Activated CD4-positive, CD25-positive, alpha-beta regulatory T cell (primary cell): ENCODE measurements at places on chromosomes 12 and 14.

GRCh38 chr14:39857376-39858055 is 425.3 kb upstream of the FBXO33 start:
- no peak for DNase-seq

- DNase-seq = no peak
These were observed 90.2 kb downstream of the KSR2 start for GRCh38 chr12:117878605-117879004.

DNA sequence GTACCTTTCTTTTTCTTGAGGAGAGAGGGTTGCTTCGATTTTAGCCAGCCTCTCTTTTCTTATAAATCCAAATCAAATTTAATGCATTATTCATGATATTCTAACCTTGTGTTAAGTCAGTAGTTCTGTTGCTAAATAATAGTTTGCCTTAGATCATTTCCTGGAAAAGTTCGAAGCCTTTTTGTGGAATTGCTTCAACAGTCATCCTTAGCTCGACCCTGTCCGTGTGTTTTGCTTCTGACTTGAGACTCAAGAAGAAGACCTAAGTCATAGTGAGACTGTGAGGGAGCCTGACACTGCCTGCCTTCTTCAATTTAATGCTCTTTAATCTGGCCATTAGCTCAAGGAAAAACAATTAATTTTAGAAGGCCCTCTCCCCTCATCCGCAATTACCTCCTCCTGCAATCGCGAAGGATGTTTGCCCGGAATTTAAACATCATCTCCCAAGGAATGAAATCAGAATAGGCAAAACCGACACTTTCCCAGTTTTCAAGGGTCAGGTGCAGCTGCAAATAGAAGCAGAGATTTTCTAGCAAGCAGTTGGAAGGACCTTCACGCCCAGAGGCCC is 453 bp upstream of the SLC4A8 start:
- no peak for DNase-seq

- DNase-seq = no peak
These were observed 1.1 kb downstream of the BEGAIN start for GRCh38 chr14:100586153-100586402.

DNA sequence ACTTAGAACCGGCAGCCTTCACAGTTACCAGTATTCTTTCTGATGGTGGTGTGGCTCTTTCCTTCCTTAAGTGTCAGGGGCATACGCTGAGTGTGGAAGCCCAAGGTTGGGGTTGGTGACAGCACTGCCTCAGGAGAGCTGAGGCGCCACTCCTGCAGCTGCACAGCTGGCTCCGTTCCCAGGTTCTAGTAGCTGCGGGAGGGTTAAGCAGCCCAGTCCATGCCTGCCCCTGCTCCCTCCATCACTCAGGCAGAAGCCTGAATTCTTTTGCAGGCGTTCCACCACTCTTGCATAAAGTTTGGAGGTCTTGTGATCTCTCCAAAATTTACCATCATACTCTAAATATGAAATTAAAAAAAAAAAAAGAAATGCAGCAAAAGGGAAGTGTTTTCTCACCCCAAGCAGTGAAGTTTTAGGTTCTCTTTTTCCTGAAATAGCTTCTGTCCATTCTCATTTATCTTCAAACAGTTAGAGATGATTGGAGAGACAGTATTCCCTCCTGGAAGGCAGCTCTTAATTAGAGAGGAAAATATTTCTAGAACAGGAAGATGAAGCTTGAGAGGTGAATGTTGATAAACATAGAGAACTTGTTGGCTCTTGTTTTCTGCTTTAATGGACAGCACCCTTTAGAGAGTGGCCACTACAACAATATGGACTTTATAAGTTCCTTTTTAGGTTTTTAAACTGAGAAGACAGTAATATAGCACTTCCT is 136.1 kb downstream of the FGD4 start:
- DNase-seq = no peak

GRCh38 chr12:22974865-22975264 is 349.9 kb downstream of the ETNK1 start:
- no peak for DNase-seq

GRCh38 chr12:106945261-106945851 is 10.4 kb upstream of the TMEM263 start:
- DNase-seq = no peak

DNA sequence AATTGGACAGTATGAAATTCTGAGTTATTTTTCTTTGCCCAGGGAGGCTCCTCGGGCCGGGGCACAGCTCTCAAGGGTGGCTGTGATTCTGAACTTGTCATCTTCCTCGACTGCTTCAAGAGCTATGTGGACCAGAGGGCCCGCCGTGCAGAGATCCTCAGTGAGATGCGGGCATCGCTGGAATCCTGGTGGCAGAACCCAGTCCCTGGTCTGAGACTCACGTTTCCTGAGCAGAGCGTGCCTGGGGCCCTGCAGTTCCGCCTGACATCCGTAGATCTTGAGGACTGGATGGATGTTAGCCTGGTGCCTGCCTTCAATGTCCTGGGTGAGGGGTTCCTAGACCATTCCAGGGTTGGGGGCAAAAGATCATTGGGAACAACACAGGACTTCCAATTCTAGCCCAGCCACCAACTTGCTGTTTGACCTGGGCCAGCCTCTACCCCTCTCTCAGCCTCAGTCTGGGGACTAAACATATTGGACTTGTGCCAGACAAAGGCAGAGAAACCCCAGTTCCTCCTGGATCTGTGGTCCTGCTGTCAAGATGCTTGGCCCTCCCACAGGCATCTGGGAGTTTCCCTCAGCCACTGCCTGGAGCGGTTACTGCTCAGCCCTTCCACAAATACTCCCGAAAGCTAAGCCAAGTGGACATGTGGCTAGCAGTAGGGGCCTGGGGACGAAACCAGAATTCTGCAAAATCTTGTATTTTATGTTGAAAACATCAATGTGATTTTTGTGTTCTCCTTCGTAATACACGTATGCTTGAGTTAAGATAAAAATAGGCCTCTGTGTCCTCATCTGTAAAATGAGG is 3.5 kb downstream of the OAS3 start:
- no peak for DNase-seq

DNA sequence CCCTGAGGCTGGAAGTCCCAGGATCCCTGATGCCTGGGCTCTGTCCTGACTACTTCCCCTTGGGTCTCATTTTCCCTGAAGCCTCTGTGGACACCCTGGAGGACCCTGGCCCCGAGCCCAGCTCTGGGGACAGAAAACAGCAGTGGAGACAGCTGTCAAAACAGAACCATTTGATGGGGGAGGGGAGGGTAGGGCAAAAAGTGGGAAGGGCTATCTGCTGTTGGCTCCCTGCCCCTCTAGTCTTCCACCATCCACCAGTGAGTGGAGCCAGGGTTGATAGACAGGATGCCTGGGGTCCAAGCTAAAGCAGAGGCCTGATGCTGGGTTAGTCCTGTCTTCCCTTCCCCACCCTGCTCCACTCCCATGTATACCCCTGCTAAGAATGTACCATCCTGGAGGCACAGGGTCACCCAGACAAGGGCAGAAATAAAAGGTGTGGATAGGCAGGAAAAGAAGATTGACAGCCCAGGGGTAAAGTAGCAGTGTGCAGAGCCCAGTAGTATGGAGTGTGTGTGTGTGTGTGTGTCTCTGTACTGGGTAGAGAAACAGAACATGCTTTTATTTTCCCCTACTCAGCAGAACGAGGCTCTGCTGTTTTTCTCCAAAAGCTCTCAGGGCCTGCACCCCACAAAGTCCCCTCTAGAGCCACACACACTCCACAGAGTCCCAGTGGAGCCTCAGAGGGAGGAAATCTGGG is 9.8 kb downstream of the ZNF385A start:
- no peak for DNase-seq

GRCh38 chr14:22656945-22657731 is 13.0 kb upstream of the OR6J1 start:
- no peak for DNase-seq
